ENCODE measurements at places on chromosomes 5 and 9. TPM values are rescaled to one million over a fixed set of nuclear protein-coding genes. Genes with fewer than 3 reads are reported as not detected.

The TSSK1B gene
- polyA plus RNA-seq: not detected

The CBY3 gene
- not detected for polyA plus RNA-seq

- H3K27ac ChIP-seq: no peak overlapping the region
- H3K27me3 ChIP-seq: no peaks in the 10 kb centered on the region
- no peaks in the 10 kb centered on the region for H3K36me3 ChIP-seq
- no peak overlapping the region for H3K4me3 ChIP-seq
These were observed 122.0 kb downstream of the GDNF start for GRCh38 chr5:37717613-37718431.

GRCh38 chr5:36581070-36581469 lies 25.3 kb upstream of the SLC1A3 start:
- no peaks in the 10 kb centered on the region for H3K4me1 ChIP-seq
- H3K4me3 ChIP-seq: no peak overlapping the region
- no peaks in the 10 kb centered on the region for H3K36me3 ChIP-seq
- H3K27me3 ChIP-seq: no peaks in the 10 kb centered on the region

DNA sequence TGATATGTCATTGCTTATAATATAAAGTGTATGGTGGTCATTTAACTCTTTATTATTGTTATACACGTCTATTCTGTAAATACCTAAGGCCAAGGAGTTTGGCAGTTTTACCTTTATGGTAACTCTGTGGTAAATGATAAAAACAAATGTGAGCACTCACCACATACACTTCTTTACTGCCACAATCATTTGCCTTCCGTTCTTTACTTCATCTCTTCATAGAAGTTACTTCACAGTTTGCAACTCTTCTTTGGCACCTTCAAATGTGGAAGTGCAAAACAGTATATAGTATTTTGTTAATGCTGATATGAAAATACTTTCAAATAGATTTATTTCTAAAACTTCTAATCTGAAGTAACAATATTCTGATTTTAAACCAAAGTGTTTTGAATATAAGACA lies 4.4 kb upstream of the MEF2C start:
- no peaks in the 10 kb centered on the region for H3K36me3 ChIP-seq
- DNase-seq: no peak
- H3K4me3 ChIP-seq: no peak overlapping the region
- peak overlapping the region; percentile 92 for H3K27ac ChIP-seq
